ENCODE measurements at places on chromosomes 16 and 17.
A peak's percentile ranks its signal among the peaks of the same experiment; 100 is the strongest.

- no peaks in the 10 kb centered on the region for H3K4me1 ChIP-seq
- H3K36me3 ChIP-seq, result peaks cover 21% of the 10 kb centered on the region
- no peak for ATAC-seq
These were observed 43.9 kb downstream of the TMEM186 start for GRCh38 chr16:8753416-8754054.

DNA sequence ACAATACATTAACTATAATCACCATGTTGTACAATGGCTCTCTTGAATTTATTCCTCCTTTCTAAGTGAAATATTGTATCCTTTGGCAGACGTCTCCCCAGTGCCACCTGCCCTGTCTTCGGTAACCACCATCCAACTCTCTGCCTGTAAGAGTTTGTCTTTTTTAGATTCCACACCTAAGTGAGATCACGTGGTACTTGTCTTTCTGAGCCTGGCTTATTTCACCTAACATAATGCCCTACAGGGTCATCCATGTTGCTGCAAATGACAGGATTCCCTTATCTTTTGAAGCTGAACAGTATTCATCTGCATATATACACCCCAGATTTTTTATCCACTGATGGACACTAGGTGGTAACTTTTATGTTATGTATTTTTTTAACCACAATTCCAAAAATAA lies 24.2 kb downstream of the ORC6 start:
- no peaks in the 10 kb centered on the region for H3K4me1 ChIP-seq
- H3K27me3 ChIP-seq, result no peaks in the 10 kb centered on the region
- no peak overlapping the region for H3K4me3 ChIP-seq
- no peak for ATAC-seq
- H3K36me3 ChIP-seq, result no peaks in the 10 kb centered on the region

DNA sequence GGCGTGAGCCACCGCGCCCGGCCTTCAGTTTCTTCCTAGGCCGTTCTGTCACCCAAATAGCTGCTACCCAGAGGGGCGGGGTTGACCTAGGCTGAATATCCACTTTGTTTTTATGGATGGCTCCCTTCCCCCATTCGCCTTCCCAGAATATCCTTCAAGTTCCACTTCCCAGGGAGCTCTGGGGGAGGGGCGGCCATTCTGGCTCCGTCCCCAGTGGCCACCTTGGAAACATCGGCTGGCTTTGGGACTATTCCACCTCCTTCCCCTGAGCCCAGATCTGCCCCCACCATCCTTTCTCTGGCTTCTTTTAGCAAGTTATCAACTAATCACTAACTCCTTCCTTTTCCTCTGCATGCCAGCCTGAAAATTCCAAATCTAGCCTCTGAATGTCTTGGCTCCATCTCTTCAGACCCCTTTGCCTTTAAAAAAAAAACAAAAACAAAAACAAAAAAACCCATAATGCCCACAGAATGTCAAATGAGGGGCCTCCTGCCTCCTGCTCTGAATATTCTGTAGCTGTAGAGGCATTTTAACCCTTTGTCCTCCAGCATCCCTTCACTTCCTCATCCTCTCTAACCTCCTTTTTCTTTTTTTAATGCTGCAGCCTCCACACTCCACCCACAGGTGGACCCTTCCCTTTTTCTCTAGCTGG lies 6.4 kb downstream of the ATP1B2 start:
- no peaks in the 10 kb centered on the region for H3K27me3 ChIP-seq
- H3K4me1 ChIP-seq, result no peaks in the 10 kb centered on the region
- no peak overlapping the region for H3K27ac ChIP-seq
- no peak overlapping the region for H3K4me3 ChIP-seq
- no peak for ATAC-seq

DNA sequence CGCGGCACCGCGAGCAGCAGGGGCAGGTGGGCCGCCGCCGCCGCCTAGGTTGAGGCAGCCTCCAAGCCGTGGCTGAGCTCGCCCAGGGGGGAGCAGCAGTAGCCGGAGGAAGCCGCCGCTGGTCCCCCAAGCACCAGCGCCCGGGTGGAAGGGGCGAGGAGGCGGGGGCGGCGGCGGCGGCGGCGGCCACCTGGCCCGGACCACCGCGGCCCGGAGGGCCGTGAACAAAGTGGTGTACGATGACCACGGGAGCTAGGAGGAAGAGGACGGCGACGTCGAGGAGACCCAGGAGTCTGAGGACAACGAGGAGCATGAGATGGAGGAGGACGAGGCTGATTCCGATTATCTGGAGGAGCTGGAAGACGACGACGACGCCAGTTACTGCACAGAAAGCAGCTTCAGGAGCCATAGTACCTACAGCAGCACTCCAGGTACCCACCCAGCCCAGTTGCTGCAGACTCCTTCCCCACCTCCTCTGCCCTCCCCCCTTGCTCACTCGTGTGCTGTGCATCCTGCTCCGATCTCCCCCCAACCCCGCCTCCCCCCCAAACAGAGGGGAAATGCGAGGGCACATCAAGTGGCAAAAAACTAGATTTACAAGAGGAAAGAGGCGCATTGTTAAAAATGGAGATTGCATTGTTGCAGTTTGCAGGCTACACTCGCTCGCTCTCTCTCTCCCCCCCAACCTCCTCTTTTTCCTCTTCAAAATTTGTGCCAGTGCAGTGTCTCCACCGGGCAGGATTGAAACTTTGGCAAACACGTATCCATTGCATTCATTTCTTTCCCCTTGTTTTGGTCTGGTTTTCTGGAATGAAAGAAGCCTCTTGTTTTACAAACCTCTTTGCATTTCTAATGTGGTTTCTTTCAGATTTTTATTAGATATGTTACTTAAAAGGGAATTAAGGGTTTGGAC lies 41.8 kb upstream of the AMZ2 start:
- H3K4me1 ChIP-seq, result peaks cover 11% of the 10 kb centered on the region
- H3K36me3 ChIP-seq, result peaks cover 40% of the 10 kb centered on the region
- peak; percentile 35 for ATAC-seq
- peak overlapping the region; percentile 96 for H3K4me3 ChIP-seq
- H3K27ac ChIP-seq, result peak overlapping the region; percentile 92
- no peaks in the 10 kb centered on the region for H3K27me3 ChIP-seq

DNA sequence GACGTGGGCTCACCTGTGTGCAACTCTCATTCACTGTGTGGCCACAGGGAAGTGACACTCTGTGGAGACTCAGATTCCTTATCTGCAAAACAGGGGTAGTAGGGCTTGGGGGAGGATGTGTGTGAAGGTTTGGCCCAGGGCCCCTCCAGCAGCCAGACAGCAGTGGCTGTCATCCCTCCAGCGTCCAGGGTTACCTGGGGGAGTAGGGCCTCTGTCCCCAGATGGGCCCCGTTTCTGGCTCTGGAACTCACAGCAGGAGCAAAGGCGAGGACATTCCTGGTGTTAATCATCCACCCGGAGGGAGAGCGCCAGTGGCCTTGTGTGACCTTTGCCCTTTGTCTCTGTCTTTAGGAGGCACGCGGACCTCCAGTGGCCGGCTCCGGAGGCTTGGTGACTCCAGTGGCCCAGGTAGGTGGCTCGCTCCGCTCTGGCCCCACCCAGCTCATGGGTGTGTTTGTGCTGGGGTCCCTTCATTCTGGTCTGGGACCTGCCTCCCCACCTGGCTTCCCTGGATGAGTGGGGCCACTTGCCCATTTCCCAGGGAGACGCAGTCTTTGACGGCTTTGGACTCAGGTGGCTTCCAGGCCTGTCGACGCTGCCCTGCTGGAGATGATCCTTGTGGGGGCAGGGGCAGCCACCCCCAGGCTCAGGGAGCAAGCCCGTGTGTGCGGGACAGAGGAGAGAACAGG lies 166.2 kb downstream of the SEC14L1 start:
- ATAC-seq, result no peak
- H3K27ac ChIP-seq, result no peak overlapping the region
- H3K27me3 ChIP-seq, result no peaks in the 10 kb centered on the region
- no peak overlapping the region for H3K4me3 ChIP-seq

- ATAC-seq, result no peak
- H3K4me1 ChIP-seq, result no peaks in the 10 kb centered on the region
- no peak overlapping the region for H3K27ac ChIP-seq
- no peak overlapping the region for H3K4me3 ChIP-seq
- no peaks in the 10 kb centered on the region for H3K36me3 ChIP-seq
These were observed 35.7 kb upstream of the DHRS7B start for GRCh38 chr17:21090902-21091618.

DNA sequence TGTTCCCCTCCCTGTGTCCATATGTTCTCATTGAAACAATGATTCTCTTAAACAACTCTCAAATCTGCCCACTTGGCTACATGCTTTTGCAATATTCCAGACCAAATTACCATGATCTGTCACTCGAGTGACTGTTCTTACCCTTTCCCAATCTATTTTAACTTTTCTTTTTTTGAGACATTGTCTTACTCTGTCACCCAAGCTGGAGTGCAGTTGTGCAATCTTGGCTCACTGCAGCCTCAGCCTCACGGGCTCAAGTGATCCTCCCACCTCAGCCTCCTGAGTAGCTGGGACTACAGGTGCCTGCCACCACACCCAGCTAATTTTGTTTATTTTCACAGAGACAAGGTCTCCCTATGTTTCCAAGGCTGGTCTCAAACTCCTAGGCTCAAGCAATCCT lies 58.8 kb upstream of the CLEC18A start:
- H3K36me3 ChIP-seq, result peaks cover 80% of the 10 kb centered on the region
- H3K27ac ChIP-seq, result no peak overlapping the region
- H3K4me1 ChIP-seq, result peaks cover 4% of the 10 kb centered on the region
- no peak overlapping the region for H3K4me3 ChIP-seq
- ATAC-seq, result no peak

DNA sequence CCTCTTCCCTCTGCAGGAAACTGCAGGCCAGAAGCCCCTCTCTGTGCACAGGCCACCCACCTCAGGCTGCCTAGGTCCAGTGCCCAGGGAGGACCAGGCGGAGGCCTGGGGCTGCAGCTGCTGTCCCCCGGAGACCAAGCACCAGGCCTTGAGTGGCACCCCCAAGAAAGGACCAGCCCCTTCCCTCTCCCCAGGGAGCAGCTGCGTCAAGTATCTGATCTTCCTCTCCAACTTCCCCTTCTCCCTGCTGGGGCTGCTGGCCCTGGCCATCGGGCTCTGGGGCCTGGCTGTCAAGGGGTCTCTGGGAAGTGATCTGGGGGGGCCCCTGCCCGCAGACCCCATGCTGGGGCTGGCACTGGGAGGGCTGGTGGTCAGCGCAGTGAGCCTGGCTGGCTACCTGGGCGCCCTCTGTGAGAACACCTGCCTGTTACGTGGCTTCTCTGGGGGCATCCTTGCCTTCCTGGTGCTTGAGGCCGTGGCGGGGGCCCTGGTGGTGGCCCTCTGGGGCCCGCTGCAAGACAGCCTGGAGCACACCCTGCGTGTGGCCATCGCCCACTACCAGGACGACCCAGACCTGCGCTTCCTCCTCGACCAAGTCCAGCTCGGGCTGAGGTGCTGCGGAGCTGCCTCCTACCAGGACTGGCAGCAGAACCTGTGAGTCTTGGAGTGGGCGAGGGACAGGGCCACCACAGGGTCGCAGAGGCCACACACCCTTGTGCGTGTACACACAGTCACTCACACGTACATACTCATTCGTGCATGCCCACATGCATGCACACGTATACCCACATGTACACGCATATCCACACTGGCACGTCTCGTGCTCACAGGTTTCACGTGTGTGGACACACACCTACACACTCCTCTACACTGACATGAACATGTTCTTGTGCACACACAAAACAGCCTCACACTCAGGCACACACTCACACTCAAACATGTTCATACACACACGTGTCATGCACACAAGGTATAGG lies 8.3 kb downstream of the TSPAN10 start:
- H3K27me3 ChIP-seq, result peaks cover 4% of the 10 kb centered on the region
- ATAC-seq, result no peak
- no peaks in the 10 kb centered on the region for H3K36me3 ChIP-seq
- H3K27ac ChIP-seq, result no peak overlapping the region
- H3K4me3 ChIP-seq, result no peak overlapping the region
- no peaks in the 10 kb centered on the region for H3K4me1 ChIP-seq

DNA sequence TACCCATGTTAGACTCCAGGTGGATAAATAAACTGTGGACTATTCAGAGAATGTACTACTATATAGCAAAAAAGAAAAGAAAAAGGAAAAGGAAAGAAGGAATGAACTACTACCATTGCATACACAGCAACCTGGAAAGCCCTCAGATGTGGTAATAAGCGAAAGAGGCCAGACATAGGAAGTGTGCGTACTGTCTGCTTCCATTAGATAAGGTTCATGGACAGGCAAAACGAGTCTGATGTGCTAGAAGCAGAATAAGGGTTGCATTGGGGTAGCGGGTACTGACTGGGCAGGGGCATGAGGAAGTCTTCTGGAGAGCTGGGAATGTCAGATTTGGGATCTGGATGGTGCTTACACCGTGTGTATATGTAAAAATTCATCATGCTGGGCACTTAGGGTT lies 21.8 kb downstream of the CLEC16A start:
- no peak for ATAC-seq
- H3K4me1 ChIP-seq, result peaks cover 39% of the 10 kb centered on the region

DNA sequence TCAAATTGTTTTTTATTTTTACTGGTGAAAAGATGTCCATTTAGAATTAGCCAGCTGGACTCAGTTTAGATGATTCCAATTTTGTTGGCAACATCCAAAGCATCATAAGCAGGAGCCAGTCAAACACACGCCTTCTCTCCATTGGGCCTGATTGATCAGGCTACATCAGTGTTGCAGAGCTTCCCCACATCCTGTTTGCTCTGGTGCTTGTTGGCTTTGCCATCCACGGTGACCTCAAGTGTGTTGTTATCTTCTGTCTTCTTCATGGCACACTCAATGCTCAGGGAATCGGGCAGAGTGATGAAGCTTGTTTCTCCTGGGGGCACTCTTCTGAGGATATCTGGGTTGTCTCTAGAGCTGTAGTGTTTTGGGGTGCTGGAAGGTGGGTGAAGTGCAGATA lies 6.3 kb upstream of the NETO2 start:
- peaks cover 15% of the 10 kb centered on the region for H3K36me3 ChIP-seq
- H3K4me1 ChIP-seq, result no peaks in the 10 kb centered on the region
- H3K27me3 ChIP-seq, result no peaks in the 10 kb centered on the region
- H3K4me3 ChIP-seq, result no peak overlapping the region
- peak overlapping the region; percentile 8 for H3K27ac ChIP-seq

Measured in activated T-helper 17 cell treated with anti-CD3 and anti-CD28 coated beads, Interleukin-2, amount 50 U/mL, for 72 hours (primary cell).